Cortex of kidney (tissue), 1 donor: ENCODE measurements at places on chromosomes 16 and 17.

DNA sequence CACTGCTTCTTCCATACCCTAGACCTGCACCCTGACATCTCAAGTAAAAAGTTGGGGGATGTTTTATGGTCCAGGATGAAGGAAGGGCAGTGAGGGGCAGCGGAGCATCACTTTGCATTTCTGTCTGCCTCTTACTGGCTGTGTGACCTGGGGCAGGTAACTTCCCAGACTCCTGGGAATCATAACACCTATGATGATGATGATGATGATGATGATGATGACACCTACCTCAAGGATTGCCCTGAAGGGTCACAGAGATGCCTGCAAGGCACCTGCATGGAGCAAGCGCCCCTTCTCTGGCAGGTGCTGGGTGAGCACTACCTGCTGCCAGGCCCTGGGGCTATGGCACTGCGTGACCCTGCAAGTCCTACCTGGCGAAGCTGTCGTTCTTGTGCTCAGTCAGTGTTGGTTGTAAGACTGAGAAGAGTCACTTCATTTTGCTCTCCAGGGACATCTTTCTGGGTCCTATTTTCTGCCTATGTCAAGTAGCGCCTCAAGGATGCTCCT lies 46.2 kb upstream of the STH start:
- no peak for DNase-seq

DNA sequence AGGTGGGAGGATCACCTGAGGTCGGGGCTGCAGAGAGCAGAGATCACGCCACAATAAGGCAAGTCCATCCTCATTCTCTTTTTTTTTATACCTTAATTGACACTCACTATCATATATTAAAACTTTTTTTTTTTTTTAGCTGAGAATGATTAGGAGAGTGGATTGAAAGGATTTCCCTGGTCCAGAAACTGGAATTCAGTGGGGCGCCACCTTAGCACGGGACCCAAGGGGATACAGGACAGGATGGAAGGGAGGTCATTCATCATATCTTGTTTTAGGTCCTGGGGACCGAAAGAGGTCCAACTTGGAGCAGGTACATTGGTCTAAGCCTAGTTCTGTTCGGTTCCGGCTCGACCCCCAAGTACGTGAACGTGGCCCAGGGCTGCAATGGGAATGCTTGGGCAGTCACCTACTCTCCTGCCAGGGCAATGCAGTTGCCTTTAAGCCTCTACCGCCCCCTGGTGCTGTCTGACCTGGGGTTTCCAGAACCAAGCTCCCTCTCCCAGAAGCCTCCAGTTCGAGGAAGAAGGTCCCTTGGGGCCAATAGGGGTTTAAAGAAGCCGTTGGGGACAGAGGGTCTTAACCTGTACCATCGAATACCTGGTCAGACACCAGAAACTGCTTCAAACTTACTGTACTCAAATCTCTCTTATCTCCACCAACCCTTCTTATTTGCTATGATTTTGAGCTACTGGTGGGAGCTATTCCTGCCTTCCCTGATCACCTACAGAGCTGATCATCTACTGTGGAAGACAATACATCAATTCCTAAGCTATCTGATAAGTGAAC lies 19.9 kb upstream of the GPATCH8 start:
- DNase-seq = no peak

GRCh38 chr16:81096715-81097208 lies 567 bp upstream of the GCSH start:
- DNase-seq = no peak

- DNase-seq = no peak
Measured at GRCh38 chr16:86879268-86879667, 300.9 kb downstream of the FOXL1 start.

- DNase-seq = no peak
Measured at GRCh38 chr17:9022573-9023391, 1.5 kb downstream of the NTN1 start.

DNA sequence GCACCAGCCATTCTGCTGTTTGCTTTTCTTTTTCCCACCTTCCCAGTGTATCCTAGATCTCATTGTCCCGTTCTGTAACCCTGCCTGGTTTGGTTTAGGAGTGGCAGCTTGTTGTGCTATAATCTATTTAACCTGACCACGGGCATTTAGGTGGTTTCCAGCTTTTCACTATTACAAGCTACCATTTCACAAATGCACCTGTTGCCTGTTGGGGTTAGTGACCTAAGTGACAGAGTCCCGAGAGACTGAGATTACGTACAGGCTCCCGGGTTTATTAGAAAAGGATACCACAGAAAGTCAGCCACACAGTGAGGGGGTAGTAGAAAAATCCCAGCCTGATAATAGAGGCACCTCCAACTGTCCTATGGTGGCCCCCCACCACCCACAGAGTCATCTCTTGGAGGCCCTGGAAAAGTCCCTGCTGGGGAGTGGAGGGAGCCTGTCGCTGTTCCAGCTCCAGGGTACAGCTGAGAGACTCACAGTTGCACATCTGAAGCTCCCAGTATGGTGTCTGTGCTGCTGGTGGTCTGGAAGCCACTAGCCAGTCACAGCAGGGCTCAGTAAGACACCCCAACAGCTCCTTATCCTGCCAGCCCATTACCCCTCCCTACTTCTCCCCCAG lies 21.2 kb downstream of the CLEC16A start:
- DNase-seq = no peak

- no peak for DNase-seq
Measured at GRCh38 chr16:78506367-78507193, 407.1 kb downstream of the WWOX start.

- no peak for DNase-seq
Measured at GRCh38 chr17:2081564-2081963, 26.7 kb downstream of the HIC1 start.

DNA sequence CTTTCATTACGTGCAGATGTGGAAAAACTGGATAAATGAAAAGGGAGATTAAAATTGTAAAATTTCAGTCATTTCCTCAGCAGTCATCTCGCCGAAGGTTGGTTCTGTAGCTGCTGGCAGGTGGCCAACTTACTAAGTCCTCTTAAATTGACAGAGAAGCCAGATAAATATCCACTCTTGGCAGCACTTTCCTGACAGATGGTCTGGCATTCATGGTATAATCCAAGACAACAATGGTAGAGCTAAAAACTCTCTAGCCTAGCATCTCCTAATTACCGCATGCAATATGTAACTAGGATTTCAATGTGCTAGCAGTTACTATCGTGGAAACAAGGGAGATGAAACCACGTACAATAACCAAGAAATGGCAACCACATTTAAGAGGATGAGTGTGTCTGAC lies 306.3 kb downstream of the CNTNAP4 start:
- no peak for DNase-seq

DNA sequence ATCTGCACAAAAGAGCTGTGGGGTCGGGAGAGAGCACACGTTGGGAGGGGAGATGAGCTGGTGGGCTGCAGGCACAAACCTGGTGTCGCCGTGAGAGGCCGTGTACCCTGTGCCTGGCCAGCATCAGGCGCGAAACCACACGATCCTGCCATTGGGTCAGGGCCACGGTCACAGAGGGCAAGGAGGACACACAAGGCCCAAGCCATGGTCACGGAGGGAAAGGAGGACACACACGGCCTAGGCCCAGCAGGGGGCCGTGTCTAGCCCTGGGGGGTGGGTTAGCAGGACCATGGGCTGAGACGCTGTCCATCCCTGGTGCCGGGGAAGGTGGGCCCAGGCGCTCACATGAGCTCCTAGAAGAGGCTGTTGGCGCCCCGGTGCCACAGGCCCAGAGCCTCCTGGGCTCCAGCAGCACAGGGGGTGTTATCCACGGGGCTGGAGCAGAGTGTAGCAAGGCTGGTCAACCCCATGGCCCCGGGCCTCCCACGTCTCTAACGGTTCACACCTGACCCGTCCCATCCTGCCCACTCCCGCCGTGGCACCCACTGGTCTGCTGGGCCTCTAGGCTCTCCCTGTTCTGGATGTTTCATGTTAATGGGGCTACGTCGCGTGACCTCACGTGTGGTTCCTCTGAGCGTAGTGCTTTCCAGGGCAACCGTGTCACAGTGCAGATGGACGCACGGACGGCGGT lies 7.5 kb upstream of the CCDC154 start:
- no peak for DNase-seq

DNA sequence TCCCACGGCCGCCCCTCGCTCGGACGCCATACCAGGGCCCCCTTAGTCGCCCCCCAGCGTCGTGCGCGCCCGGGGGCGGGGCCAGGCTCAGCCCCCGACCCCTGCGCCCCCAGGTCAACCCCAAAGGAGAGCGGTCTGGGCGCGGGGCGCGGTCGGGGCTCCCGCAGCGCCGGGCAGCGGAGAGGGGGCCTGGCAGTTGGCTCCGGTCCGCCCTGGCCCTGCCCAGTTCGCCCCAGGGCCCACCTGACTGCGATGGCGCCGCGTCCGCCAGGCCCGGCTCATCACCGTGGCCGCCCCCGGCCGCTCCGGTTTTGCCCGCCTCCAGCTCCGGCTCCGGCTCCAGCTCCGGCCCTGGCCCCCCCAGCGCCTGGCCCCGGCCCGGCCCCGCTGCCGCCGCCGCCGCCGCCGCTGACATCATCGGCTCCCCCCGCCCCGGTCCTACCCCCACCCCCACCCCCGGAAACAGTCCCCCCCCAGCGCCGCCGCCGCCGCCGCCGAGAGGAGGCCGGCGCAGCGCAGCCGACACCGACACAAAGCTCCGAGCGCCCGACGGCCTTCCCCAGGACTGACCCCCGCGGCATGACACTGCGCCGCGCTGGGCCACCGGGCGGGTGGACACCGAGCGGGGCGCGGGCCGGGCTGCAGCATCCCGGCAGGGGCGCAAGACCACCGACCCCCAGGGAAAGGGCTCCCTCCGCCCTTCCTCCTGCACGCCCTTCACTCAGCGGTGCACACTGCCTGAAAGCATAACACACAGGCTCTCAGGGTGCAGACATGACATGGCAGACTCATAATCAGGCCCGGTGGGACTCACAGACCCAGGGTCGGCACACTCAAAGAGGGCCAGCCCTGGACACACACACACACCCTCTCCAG lies at the start of gene ZBTB4:
Gene ZBTB4 (minus strand): TSS at position 419 of the 876 bp plus-strand sequence. CDS start 12,830 bp downstream, outside the sequence.
- no peak for DNase-seq

- no peak for DNase-seq
Measured at GRCh38 chr16:30005341-30006094, 5.3 kb downstream of the DOC2A start.

DNA sequence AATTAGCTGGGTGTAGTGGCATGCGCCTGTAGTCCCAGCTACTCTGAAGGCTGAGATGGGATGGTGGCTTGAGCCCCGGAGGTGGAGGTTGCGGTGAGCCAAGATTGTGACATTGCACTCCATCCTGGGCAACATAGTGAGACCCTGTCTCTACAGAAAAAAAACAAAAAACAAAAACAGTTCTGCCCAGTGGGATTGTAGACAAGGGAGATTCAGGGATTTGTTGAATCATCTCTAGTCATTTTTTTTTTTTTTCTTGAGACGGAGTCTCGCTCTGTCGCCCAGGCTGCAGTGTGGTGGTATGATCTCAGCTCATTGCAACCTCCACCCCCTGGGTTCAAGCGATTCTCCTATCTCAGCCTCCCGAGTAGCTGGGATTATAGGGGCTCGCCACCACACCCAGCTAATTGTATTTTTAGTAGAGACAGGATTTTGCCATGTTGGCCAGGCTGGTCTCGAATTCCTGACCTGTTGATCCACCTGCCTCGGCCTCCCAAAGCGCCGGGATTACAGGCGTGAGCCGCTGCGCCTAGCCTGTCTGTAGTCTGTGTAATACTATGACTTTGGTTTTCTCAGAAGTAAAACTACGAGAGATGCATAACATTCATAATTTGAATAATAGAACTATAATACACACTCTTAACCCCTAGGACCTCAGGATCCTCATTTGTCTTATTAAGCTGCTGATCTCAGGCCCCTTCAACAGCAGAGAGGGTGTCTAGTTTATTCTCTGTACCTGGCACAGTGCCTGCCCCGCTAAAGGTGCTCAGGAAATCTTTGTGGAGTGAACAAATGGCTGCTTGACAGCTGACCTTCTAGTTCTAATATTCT lies 1.4 kb downstream of the TEN1 start:
- no peak for DNase-seq

DNA sequence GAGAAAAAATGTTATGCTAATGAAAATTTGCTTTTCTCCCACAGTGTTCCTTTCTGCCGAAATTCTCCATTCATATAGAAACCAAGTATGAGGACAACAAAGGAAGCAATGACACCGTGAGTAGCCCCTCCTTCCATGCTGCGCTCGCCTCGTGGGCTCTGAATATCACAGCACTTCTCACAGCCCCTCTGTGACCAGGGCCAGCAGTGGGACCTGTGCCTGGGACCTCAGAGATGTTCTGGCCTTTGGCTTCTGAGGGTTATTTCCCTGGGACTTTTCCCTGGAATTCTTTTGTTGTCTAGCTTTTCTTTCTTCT lies 139.6 kb upstream of the NOL11 start:
- DNase-seq = no peak

DNA sequence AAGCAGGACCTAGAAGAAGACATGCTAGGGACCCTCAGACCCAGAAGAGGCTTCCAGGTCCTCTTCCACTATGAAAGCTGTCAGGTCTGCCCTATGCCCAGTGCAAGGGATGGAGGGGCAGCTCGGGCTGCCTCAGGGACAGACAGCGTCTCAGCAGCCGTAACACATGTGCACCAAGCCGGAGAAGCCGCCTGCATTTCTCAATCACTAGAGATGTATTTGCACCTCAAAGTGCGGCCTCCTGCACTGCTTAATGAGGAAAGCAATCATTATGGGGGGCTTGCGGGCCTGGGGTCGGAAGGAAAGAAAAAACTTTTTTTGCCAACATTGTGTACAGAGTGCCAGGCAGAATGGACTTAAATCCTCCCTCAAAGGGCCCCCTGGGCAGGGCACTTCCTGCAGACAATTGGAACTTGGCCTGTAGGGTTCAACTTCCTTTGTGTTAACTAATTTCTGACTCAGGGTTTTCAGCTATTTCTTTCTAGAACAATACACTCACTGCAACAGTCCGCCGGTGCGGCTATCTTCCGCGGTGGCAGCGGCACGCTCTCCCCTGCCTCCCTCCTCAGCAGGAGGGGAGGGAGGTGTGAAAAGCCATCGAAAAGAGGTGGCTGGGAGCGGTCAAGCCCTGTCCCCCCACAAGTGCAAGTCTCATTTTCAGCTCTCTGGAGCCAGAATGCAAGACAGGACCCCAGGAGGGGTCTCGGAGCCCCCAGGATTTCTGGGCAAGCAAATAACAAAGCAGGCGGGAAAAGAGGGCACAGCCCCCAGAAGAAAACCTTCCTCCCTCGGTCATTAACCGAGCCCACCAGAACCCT lies 101.2 kb downstream of the ZNF423 start:
- no peak for DNase-seq

DNA sequence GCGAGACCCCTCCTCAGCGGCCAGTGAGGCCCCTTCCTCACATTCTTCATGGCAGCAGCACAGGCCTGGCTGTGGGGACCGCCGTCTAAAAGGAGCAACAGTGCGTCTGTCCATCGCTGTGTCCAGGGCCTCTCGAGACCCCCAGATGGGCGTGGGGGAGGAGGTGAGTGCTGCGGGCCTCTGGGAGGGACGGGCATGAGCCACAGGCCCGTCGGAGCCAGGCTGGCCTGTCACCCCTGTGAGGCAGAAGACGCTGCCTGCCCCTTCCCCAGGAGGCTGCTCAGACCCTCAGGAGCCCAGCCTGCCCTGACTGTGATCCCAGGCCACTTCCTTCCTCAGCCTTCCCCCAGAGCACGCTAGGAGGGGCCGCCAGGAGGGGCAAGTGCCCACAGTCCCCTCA lies 2.1 kb upstream of the PYCR1 start:
- DNase-seq = no peak

DNA sequence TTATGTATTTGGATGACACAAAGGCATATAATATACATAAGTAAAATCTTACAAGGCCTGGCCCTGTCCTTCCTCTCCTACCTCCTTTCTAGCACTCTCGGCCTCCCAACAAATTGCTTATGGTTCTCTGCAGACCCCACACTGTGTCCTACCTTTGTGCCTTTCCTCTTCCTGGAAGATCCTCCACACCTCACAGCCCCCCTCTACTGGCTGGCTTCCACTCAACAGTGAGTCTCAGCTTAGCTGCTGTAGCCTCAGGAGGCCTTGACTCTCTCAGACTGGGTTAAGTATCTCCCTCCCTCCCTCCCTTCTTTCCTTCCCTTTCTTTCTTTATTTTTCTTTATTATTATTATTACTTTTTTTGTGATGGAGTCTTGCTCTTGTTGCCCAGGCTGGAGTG lies 8.3 kb upstream of the SLC52A1 start:
- no peak for DNase-seq
